ENCODE measurements at places on chromosomes 5 and 9. TPM values are rescaled to one million over a fixed set of nuclear protein-coding genes. Genes with fewer than 3 reads are reported as not detected.

CDKN2B gene
- not detected for total RNA-seq

DRD1 gene
- total RNA-seq = 0.07 TPM

IL13 gene
- not detected for total RNA-seq

DBH gene
- total RNA-seq = not detected

ZNF454 gene
- not detected for total RNA-seq

FOXD4 gene
- total RNA-seq = 0.34 TPM

SLC28A3 gene
- 0.02 TPM for total RNA-seq

ACOT12 gene
- 0.08 TPM for total RNA-seq

ARID3C gene
- 0.20 TPM for total RNA-seq

IL3 gene
- total RNA-seq = not detected

PRUNE2 gene
- total RNA-seq = 0.09 TPM

ZNF79 gene
- total RNA-seq = 6.7 TPM

CCDC152 gene
- not detected for total RNA-seq

CACNA1B gene
- total RNA-seq = 0.03 TPM

SLC36A1 gene
- total RNA-seq = 8.8 TPM

HAND1 gene
- 0.34 TPM for total RNA-seq

SLC46A2 gene
- not detected for total RNA-seq

DYNC2I2 gene
- total RNA-seq = 134 TPM

LAMC3 gene
- total RNA-seq = 2.1 TPM

MRPL22 gene
- 57.6 TPM for total RNA-seq

CA9 gene
- total RNA-seq = 8.9 TPM

ACTBL2 gene
- 0.05 TPM for total RNA-seq

ATP6V1G1 gene
- 102 TPM for total RNA-seq

LHX3 gene
- 0.05 TPM for total RNA-seq

ADAMTSL2 gene
- total RNA-seq = not detected

TMEM215 gene
- total RNA-seq = not detected

MEIKIN gene
- total RNA-seq = not detected

SCGB3A2 gene
- not detected for total RNA-seq

TAL2 gene
- 0.45 TPM for total RNA-seq

GAPT gene
- not detected for total RNA-seq

SEC24A gene
- total RNA-seq = 12.4 TPM

CDC20B gene
- total RNA-seq = 0.08 TPM

BAAT gene
- 0.56 TPM for total RNA-seq

SHC3 gene
- total RNA-seq = 0.22 TPM

PCDHB6 gene
- total RNA-seq = 0.88 TPM

SPINK13 gene
- total RNA-seq = 0.31 TPM

COMMD10 gene
- 34.1 TPM for total RNA-seq

MSX2 gene
- total RNA-seq = 3.6 TPM

OGN gene
- not detected for total RNA-seq

LCN15 gene
- not detected for total RNA-seq

ENTREP1 gene
- 0.86 TPM for total RNA-seq

FOXD4L6 gene
- not detected for total RNA-seq

C9orf78 gene
- total RNA-seq = 55.6 TPM

GRIN1 gene
- 0.21 TPM for total RNA-seq

NADK2 gene
- total RNA-seq = 12.9 TPM

TEX48 gene
- total RNA-seq = not detected

GPR151 gene
- total RNA-seq = not detected
